ENCODE measurements at places on chromosomes 12 and 14.
A peak's percentile ranks its signal among the peaks of the same experiment; 100 is the strongest.

DNA sequence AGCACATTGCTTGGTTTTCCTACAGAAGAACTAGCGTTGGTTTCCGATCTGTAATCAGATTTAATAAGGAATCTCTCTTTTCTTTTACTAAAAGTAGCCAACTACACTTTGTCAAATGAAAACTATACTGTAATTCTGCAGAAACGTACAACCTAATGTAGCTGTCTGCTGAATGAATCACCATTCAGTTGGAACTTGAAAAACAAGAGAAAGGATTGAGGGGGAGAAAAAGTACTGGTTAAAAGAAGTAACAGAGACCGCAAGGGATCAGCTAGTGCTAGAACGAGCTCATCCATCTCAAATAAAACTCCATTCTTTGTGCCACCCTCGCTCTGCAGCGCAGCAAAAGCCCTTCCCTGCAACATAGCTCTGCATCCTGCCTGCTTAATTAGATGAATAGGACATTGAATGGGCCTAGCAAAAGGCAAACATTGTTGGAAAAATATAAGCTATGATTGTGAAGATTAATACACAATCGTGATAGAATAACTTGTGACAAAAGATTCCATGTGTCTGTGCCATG is 2.6 kb downstream of the GARIN2 start:
- peak; percentile 24 for DNase-seq

- DNase-seq, result no peak
Observed at GRCh38 chr12:84816916-84817695, 95.5 kb downstream of the SLC6A15 start.

- DNase-seq, result peak; percentile 9
Observed at GRCh38 chr14:21921453-21921852, 247.8 kb upstream of the OR4E1 start.

- peak; percentile 17 for DNase-seq
Observed at GRCh38 chr12:13046964-13047363, 2.8 kb downstream of the FAM234B start.

- DNase-seq, result no peak
Observed at GRCh38 chr14:104639471-104639870, 34.9 kb upstream of the TMEM179 start.
